ENCODE measurements at places on chromosomes 13 and 19.
A peak's percentile ranks its signal among the peaks of the same experiment; 100 is the strongest.

- DNase-seq, result no peak
- no peaks in the 10 kb centered on the region for H3K27me3 ChIP-seq
- no peaks in the 10 kb centered on the region for H3K36me3 ChIP-seq
- no peak overlapping the region for H3K27ac ChIP-seq
- no peak overlapping the region for H3K4me3 ChIP-seq
These were observed 38.0 kb downstream of the POSTN start for GRCh38 chr13:37560526-37560925.

DNA sequence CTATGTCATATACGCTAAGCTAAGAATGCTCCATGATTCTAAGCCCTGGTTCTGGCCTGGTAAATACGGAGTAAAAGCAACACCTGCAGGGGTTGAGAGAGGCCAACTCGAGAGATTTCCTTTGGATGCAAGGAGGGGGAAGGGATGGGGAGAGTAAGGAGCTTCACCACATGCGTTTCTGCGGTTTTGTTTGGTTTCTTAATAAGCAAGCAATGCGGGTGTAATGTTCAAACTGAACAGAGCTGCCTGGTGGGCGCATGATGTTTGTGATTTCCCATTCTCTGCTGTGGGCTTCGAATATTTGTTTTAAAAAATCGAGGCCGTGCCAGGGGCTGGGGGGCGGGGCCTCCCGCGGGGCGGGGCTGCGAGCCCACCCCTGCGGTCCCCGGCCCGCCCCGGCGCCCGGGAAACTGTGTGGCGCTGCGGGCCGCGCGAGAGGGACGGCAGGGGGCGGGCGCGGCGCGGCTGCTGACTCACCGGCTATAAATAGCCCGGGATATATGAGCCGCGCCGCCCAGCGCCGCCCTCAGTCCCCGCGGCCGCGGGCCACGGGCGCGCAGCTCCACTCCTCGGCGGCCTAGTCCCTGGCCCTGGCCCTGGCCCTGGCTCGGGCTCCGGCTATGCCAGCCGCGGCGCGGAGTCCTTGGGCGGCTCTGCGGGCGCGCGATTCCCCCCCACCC lies 5.1 kb downstream of the BBC3 start:
- H3K36me3 ChIP-seq, result peaks cover 5% of the 10 kb centered on the region
- peaks cover 19% of the 10 kb centered on the region for H3K4me1 ChIP-seq
- H3K27ac ChIP-seq, result peak overlapping the region; percentile 88
- H3K4me3 ChIP-seq, result peak overlapping the region; percentile 84

GRCh38 chr19:55643003-55643886 lies at the start of gene ZNF581:
Gene ZNF581 (plus strand): TSS chr19:55643649. CDS start chr19:55644572, 923 bp downstream.
- H3K27me3 ChIP-seq, result no peaks in the 10 kb centered on the region
- H3K4me1 ChIP-seq, result peaks cover 41% of the 10 kb centered on the region
- peak within 1 kb of the TSS; percentile 97 for H3K27ac ChIP-seq
- peaks cover 74% of the 10 kb centered on the region for H3K36me3 ChIP-seq

GRCh38 chr13:47794963-47795362 lies 206.1 kb downstream of the SUCLA2 start:
- DNase-seq, result no peak
- H3K27ac ChIP-seq, result no peak overlapping the region
- no peak overlapping the region for H3K4me3 ChIP-seq
- no peaks in the 10 kb centered on the region for H3K4me1 ChIP-seq
- H3K27me3 ChIP-seq, result peaks cover 7% of the 10 kb centered on the region
- peaks cover 10% of the 10 kb centered on the region for H3K36me3 ChIP-seq

- peaks cover 4% of the 10 kb centered on the region for H3K27me3 ChIP-seq
- no peak overlapping the region for H3K27ac ChIP-seq
- H3K4me3 ChIP-seq, result no peak overlapping the region
- peaks cover 13% of the 10 kb centered on the region for H3K36me3 ChIP-seq
These were observed 56.7 kb downstream of the STARD13 start for GRCh38 chr13:33228648-33229445.

- no peaks in the 10 kb centered on the region for H3K4me1 ChIP-seq
- DNase-seq, result no peak
- no peak overlapping the region for H3K27ac ChIP-seq
- peak overlapping the region; percentile 7 for H3K4me3 ChIP-seq
- peaks cover 19% of the 10 kb centered on the region for H3K27me3 ChIP-seq
These were observed 227.9 kb upstream of the ARGLU1 start for GRCh38 chr13:106795847-106796246.

- H3K4me3 ChIP-seq, result no peak overlapping the region
- H3K4me1 ChIP-seq, result no peaks in the 10 kb centered on the region
- H3K36me3 ChIP-seq, result no peaks in the 10 kb centered on the region
- H3K27me3 ChIP-seq, result no peaks in the 10 kb centered on the region
- no peak overlapping the region for H3K27ac ChIP-seq
- no peak for DNase-seq
These were observed 137.8 kb upstream of the SOX1 start for GRCh38 chr13:111929036-111929616.

All from stimulated activated naive B cell treated with anti-CD40 and anti-IgM and Interleukin-4, amounts not matched to agents 10 μg/mL and 1 μg/mL and 100 μg/mL, for 72 hours (primary cell).